ENCODE measurements at places on chromosomes 12 and 14.

DNA sequence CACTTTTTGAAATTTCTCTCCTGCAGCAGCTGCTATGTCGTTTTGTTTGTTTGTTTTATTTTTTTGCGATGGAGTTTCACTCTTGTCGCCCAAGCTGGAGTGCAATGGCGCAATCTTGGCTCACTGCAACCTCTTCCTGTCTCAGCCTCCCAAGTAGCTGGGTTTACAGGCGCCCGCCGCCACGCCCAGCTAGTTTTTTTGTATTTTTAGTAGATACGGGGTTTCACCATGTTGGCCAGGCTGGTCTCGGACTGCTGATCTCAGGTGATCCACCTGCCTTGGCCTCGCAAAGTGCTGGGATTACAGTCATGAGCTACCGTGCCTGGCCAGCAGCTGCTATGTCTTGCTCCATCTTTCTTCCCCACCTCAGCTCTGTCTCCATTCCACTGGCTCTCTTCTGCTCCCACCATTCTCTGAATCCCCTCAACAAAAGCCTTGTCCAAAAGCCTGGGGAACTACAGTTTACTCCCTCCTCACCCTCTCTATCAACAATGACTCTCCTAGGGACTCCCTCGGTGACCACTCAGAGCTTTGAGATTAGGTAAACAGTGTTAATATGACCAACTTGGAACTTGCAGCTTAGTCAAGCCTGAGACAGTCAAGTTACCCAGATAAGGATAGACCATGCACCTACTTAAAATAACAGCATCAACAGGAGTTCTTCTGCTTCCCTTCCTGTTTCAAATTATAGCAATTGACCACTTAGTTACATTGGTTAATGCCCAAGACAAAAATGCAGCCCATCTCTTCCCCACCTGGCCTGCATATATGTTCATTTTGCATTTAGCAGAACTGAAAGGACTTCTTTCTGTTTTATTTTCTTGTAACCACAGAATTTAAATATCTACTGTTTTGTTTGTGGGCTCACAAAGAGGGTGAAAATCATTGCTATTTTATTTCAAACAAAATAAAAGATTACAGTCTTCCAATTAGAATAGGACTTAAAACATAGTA is 189.0 kb upstream of the AMIGO2 start:
- peak; percentile 27 for DNase-seq

- no peak for DNase-seq
Observed at GRCh38 chr12:124452576-124453331, 114.7 kb downstream of the NCOR2 start.

- no peak for DNase-seq
Observed at GRCh38 chr14:25411781-25412757, 362.1 kb upstream of the STXBP6 start.

GRCh38 chr12:51403159-51403558 is 12.0 kb upstream of the GALNT6 start:
- DNase-seq: no peak

DNA sequence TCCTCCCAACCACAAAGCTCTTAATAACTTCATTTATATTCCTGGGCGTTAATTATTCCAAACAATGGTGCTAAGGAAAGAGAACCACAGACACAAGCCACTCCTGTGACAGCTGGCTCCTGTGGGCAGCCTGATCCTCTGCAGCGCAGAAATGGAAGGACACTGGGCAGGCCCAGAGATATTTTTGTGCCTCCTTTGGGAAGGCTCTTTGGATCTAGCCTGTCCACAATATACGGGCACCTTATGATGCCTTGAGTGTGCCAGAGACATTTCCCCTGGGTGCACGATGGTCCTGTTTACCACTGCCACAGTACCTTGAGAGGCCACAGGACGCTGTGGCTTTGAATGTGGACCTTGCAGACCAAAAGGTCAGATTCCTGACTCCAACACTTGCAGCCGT is 2.1 kb downstream of the ASB2 start:
- DNase-seq: no peak

DNA sequence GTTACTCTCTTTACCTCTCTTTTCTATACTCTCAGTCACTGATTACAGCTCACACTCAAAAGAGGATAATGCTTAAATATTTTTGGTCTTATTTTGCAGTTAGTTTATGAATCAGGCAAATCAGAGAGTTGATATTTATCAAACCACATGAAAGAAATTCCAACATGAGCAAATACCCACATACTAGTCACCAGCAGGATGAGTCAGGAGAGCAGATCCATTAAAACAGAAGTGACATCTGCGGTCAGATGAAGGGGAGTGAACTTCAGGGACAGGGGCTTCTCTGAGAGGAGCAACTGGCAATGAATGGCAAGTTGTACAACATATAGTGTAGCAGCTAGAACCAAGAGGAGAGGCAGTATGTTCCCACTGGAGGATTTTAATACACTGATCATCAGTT is 258.7 kb downstream of the SYT10 start:
- no peak for DNase-seq

All from GM10248 (cell line).